ENCODE measurements at places on chromosomes 5 and 9.

GRCh38 chr5:147180751-147181150 lies 54.1 kb upstream of the STK32A start:
- no peak for DNase-seq

DNA sequence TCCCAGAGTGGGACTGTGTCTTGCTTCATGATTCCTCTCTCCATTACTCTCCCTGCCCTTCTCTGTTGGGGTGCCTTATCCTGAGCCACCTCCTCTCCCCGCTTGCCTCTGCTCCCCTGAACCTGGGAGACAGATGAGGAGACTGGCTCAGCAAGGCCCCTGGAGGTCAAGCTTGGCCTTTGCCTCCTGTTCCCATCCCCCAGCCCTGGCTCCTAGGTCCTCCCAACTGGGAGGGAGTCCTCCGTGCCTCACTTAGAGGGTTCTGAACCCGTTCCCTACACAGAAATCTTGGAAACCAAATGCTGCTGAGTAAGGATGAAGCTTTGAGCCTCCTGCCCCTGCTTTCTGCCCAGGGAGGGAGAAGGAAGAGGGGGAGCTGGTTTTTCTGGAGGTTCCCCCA lies 9.8 kb upstream of the ENDOG start:
- DNase-seq, result no peak

- DNase-seq, result no peak
Measured at GRCh38 chr5:177529247-177530203, 12.8 kb upstream of the DDX41 start.

DNA sequence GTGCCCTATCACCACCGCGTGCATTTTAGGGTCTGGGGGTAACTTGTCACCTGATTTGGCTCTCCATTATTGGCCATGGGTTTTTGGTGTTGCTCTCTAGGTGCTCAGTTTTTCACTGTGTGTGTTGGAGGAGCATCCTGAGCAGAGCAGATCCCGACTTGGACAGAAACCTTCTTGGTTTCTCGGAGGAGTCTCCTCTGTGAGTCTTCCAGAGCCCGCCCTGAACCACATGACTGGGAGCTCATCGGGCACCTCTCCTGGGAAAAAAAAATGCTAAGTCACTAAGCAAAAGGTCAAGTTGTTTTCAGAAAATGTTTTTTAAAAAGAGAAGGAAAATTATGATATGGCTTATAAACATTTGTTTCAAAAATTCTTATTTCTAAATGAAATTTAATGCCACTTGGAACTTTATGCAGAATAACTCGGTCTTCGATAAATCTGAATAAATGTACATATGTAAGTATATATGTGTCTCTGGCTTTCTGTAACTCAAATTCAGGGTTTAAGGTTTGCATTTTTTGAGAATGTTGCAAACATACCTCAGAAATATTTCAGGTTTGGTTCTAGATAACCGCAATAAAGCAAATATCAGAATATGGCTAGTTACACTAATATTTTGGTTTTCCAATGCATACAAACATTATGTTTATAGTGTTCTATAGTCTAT lies 255.2 kb downstream of the AUH start:
- DNase-seq, result no peak

DNA sequence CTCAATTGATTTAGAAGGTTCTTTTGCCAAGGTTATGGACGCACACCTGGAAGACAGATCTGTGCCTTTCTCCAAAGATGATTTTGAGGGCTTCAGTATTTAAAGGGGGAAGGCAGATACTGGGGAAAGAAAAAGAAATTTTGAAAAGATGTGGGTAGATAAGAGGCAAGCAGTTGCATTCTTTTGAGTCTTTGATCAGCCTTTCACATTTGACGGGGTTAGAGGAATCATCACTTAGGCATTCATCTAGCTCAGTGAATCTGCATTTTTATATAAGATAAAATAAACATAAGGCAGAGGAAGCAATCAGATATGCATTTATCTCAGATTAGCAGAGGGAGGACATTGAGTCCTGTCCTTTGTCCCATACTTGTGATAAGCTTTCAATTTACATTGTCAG lies 243.4 kb upstream of the RAI14 start:
- DNase-seq, result no peak

DNA sequence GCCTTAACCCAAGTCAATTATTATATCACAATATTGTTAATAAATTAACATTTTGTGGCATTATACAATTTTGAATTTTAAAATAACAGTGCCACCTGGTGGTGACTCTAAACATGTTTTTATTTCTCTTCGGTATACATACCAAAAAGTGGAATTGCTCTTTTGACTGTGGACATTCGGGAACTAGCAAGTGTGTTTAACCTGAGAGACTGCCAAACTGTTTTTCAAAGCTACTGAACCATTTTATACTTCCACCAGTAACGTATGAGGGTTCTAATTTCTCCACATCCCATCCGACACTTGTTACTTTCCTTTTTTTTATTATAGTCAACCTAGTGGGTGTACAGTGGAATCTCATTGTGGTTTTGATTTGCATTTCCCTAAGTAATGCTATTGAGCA lies 18.3 kb upstream of the HSDL2 start:
- DNase-seq, result no peak

GRCh38 chr5:141681695-141682641 lies at the start of gene ARAP3:
TSS of gene ARAP3 (minus strand) at chr5:141682230. CDS start at chr5:141680486, 1,744 bp downstream.
- no peak for DNase-seq

Measured in right renal cortex interstitium (tissue), 3 donors.